ENCODE measurements at places on chromosomes 16 and 17.

DNA sequence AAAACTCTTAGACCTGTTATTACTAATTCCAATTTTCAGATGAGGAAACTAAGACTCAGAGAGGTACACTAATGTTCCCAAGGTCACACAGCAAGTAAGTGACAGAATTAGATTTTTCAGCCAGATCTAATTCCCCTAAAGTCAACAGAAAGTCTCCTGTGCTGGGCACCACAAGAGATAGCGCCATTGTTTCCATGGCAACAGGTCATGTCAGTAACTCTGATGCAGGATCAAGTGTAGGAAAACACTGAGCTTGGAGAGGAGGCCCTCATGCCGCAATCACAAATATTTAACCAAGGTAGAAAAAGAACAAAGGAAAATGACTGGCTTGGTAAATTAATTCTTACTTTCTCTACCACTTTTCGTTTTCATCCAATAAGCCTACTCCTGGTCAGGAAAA lies 166.0 kb upstream of the CDH13 start:
- no peak for DNase-seq

GRCh38 chr17:35609831-35610230 lies 22.7 kb downstream of the AP2B1 start:
- DNase-seq: no peak

DNA sequence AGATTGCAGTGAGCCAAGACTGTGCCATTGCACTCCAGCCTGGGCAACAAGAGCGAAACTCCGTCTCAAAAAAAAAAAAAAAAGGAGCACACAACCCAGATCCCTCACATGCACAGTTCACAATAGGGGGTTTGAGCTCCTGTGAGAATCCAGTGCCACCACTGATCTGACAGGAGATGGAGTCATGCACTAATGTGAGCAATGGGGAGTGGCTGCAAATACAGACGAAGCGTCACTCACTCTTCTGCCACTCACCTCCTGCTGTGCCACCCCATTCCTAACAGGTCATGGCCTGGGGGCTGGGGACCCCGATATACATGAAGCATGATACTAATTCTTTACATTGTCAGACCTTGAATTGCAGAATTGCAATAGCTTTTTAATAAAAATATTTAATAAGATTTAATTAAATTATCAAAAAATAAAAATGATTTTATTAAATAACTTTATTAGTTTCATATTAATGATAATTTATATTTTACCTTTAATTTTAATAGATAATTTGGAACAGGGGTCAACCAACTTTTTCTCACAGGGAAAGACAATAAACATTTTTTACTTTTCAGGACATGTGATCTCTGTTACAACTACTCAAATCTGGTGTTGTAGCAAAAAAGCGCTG lies 171.4 kb downstream of the COPRS start:
- peak; percentile 20 for DNase-seq

DNA sequence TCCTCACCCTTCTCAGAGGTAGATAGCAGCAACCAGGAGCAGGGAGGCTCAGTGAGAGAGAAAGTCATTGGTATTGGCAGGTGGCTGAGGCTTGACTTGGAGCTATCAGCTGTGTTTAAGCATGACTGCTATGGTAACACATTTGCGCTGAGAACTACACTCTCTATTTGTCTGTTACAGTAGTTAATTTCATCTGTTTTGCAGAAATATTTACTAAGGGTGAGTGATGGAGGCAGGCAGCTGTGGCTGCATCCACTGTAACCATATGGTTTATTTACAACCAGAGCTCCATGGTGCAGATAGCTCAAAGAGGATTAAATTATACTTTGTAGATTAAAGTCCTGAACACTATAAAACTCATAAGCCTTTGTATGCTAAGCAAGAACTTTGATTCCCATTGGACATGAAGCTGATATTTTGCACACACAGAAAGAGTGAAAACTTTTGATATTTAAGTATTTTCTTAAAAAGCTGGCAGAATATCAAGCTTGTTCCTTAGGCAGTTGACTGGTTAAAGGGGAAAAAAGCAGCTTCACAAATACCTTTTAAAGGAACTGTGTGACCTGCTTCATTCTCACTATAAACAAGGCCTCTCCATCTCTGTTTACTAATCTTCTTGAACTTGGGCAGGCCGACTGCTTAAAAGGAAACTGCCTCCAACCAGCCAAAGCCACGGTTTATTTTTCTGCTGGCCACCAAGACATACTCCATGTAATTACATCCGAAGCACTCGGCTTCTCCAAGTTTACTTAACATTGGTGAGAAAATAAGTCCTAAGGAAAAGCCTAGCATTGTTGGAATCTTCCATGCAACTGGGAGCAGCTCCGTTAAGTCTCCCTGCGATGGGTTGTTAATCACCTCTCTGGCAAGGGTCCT lies 299.8 kb upstream of the ZFHX3 start:
- DNase-seq: no peak

- DNase-seq: no peak
Observed at GRCh38 chr16:89605186-89605970, 8.1 kb upstream of the DPEP1 start.

DNA sequence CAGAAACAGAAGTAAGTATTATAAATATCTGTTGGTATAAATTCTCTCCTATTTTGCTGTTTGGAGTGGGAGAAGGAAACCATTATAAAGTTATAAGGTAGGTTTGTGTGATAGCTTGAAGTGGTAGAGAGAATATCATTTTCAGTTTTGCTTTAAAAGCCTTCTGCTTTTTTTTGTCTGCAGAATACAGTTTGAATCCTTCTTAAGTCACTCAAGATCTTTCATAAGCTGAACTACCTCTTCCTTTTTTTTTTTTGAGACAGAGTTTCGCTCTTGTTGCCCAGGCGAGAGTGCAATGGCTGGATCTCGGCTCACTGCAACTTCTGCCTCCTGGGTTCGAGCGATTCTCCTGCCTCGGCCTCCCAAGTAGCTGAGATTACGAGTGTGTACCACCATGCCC lies 9.0 kb downstream of the ATAD5 start:
- DNase-seq: no peak

GRCh38 chr16:72946474-72947194 lies 101.3 kb downstream of the ZFHX3 start:
- no peak for DNase-seq

GRCh38 chr17:80749611-80750010 lies 205.0 kb downstream of the RPTOR start:
- no peak for DNase-seq

GRCh38 chr16:30894540-30895368 lies 877 bp upstream of the BCL7C start:
- DNase-seq: peak; percentile 16

DNA sequence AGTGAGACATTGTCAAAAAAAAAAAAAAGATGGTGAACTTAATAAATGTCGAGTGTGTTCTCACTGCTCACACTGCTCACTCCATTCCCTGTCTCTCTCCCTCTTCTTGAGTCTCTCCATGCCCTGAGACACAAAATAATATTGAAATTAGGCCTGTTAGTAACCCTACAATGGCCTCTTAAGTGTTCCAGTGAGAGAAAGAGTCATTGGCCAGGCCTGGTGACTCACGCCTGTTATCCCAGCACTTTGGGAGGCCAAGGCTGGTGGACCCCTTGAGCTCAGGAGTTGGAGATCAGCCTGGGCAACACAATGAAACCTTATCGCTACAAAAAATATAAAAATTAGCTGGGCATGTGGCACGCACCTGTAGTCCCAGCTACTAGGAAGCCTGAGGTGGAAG lies 16.2 kb upstream of the CSF3 start:
- DNase-seq: peak; percentile 39
